ENCODE measurements at places on chromosomes 6 and 20.
A peak's percentile ranks its signal among the peaks of the same experiment; 100 is the strongest.

GRCh38 chr6:29395331-29395730 is at the start of gene OR12D2:
Gene OR12D2, plus strand, starts transcription at chr6:29395631. Its CDS starts 1,069 bp downstream, at chr6:29396700.
- no peak for DNase-seq

DNA sequence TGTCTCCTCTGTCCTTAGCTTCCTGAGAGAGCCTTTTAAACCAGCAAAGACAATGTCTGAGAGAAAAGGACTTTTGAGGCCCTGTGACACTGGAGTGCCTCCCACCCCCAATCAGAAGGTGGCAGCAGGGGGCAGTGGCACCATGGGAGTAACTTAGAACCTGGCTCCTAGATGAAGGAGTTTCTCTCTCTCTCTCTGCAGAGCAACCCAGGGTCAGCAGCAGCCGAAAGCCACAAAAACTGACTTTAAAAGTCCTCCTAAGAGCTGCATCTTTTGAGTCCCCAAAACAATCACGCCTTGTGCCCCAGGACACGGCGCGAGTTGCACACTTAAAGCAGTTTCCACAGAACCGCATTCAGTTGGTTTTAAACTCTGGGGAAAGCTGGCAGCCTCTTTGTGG is 5.3 kb upstream of the TCP11 start:
- DNase-seq: no peak

GRCh38 chr6:4426968-4427367 is 291.6 kb upstream of the ECI2 start:
- DNase-seq: no peak

DNA sequence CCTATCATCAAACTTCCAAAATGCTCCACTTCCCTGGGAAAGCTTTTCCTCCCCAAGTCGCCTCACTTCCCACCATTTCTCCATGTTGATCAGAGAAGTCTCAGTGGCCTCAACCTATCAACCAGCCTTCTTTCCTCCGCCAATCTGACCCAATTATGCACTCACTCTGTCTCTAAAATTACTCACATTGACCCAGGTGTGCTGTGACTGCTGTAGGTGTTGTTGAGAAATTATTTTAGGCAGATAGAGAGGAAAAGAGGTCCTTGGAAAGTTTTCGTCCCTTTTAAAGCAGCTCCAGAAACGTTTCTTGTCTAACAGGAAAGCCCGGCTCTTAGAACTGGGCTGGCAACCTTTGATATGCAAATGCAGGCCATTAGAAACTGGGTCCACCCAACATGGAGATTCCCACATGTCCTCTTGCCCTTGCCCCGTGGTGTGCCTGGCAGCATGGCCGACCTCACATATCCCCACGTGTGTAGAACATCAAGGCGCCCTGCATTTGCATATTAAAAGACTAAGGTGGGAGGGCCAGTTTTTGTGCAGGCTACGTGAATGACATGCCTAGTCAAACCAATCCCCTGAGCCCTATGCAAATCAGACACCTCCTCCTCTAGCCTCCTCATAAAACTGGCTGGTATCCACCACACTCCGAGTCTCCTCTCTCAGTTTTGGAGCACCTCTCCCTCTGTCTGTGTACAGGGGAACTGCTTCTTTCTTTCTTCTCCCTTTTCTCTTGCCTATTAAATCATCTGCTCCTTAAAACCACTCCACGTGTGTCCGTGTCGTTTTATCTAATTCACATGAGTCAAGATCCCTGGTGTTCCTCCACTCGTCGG is 12.9 kb downstream of the IPCEF1 start:
- no peak for DNase-seq

DNA sequence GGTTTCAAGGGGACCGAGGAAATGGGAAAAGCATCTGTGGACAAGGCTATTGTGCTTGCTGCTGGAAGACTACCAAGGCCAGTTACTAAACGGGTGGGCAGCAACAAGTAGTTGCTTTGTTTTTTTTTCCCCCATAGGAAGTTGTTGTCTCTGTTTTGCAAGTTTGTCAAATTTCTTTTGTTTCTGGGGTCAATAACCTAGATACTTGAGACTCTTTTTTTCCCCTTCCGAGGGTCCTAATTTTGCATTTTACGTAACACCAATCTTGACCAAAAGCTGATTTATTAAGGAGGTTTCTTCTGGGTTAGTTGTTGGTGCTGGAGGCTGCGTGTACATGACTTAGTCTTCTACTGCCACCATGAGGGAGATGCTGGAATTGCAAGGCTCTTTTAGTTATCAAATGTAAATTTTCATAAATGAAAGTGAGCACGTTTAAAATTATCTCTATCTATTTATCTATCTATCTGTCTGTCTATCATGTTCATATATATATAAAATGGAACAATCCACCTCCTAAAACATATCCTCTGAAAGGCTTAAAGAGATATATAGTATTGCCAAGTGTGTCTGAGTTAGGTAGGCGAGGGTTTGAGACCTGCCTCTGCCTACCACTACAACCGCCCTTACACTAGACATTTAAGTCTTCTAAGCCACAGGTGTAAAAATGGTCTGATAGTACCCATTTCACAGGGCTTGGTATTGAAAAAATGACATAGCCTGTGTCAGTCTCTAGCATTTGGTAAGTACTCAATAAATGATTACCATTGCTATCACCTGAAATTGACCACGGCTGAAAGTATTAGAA is 60.2 kb downstream of the GCLC start:
- DNase-seq: peak; percentile 37

DNA sequence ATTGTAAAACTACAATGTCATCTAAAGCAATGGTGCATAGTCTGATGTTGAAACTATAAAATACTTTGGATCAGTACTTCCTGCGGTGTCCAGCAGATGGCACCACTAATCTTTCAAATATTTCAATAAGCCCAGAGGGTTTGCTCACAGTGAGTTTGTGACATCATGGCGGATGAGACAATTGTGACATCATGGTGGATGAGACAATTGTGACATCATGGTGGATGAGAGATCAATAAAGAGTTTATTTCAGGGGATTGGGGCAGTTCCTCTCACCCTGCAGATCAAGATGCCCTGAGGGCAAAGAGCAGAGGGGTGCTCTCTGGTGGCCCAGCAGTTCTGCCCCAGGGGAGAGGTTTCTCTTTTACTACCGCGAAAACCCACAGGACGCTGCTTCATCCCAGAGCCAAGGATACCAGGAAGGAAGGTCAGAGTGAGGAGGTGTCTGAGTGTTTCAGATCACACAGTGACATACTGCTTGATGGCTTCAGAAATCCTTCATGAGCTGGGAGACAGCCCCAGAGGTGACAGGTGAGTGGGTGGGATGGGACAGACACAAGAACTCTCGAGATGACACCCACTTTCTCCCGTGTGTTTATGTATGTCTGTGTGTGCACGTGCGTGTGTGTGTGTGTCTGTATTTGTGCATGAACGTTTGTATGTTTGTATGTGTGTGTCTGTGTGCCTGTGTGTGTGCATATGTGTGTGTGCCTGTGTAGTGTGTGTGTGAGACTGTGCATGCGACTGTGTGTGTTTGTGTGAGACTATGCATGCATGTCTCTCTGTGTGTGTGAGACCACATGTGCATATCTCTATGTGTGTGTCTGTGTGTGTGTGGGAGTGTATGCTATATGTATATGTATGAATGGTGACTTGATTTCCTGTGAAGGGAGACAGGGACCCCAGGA is 7.3 kb upstream of the ULBP2 start:
- peak; percentile 56 for DNase-seq

- DNase-seq: no peak
These were observed 63.2 kb downstream of the UBR2 start for GRCh38 chr6:42627044-42627443.

DNA sequence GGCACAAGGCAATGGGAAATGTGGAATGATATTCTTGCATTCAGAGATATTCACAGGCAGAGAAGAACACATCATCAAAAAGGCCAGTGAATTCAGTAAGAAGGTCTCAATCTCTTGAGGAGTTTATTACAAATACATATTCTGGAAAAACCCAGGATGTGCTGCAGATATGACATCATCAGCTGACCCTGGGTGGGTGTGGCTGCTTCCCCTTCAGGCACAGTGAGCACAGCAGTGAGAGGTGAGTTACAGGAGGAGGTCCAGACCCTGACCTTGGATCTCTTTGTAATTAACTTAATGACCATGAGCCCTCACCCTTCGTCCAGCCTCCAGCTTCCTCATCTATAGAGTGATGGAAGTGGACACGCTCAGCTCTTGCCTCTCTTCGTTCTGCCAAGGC is 147.5 kb upstream of the SYNDIG1 start:
- no peak for DNase-seq

DNA sequence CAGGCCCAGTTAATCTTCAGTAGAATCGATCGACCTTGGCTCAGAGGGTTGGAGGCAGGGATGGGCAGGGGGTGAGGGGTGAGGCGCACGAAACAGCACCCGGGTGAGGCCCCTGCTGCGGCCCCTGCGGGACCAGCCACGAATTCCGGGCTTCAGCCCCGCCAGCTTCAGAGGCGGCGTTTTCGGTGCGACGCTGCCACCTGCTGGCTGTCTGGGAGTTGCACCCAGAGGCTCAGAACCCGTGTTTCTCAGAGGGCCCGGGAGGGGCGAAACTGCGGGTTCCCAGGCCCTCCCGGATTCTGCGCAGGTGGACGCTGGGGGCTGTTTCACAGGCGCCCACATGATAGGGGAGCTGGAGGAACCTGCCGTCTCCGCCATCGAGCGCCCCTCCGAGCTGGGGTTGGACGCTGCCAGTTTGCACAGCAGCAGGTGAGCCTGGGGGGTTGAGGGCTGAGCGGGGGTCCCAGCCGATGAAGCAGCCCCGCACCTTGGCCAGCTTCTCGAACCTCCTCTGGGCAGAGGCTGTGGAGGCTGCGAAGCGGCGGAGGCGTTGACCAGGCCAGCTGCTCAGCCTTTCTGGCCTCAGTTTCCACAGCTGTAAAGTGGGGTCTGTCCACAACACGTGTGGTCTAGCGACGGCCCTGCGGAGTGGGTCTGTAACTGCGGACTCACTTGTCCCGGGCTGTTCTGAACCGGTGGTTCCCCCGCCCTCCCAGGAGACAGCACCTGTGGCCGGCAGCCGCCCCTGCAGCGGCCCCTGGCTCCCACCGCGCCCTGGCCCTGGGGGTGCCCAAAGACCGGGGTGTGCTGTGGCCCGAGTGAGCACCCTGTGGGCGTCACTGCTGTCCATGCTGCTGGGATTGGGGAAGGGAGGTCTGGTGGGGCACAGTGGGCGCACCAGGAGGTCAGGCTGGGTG is 2.5 kb upstream of the BHLHE23 start:
- peak; percentile 87 for DNase-seq

GRCh38 chr20:48923149-48923718 is 1.7 kb downstream of the ARFGEF2 start:
- DNase-seq: no peak

GRCh38 chr20:34579979-34580940 is 21.7 kb downstream of the MAP1LC3A start:
- DNase-seq: no peak

GRCh38 chr6:10556589-10556988 is 35.4 kb downstream of the GCNT2 start:
- DNase-seq: no peak

DNA sequence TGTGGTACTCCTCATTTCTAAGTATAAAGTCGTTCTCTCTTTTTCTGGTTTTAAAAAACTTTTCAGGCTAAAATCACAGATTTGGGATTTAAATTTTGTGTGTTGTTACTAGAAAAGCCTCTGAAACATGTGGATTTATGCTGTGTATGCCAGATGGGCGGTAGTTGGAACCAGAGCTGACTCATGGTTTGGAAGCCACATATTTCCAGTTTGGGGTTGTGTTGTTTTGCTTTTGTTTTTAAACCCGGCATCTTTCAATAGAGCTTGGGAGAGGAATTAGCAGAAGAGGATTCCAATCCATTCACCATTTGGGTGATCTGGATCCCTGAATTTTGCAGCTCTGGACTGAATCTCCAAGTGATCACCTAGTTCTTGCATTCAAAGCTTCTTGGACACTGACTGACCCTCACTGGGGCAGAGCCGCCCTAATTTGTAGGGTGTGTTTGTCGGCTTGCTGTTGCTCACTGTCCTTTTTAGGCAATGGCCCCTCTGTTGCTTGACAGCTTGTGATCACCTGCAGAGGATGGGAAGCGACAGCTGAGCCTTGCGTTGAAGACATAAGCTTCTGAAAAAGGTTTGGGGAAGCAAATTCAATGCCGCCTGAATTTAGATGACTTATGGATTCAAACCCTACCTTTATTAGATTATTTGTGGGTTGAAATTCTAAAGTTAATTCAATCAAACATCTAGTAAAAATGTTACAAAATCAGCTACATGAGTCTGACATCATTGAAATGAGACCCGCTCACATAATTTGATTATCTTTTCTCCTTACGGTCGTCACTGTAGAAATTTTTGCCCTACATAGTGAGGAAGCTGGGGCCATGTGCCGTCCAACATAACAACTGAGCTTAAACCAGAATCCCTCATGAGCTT is 79.9 kb upstream of the CD83 start:
- DNase-seq: no peak

DNA sequence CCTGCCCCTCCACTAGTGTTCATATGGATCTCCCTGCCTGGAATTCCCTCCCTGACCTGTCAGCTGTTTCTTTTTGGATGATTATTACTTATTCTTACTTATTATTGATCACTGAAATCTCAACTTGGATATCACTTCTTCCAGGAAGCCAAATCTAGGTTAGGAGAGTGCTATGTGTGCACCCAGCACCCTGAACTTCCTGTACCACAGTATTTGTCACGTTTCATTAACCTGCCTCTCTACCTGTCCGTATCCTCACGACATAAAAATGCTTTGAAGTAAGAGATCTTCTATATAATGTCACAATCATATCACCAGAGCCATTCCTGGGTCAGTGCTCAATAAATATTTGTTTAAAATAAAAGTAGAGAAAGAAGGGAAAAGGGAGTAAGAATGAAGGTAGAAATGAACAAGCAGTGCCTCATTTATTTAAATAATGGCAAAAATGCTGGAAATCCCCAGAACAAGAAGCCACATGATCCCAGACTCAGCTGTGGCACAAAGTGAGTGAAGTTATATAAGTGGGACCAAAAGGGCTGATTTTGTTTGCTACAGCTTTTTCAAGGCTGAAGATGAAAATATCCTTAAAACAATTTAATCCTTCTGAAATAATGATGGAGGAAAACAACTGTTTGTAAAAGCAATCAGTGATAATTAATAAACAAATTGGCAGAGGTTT is 88.0 kb upstream of the MANEA start:
- no peak for DNase-seq

GRCh38 chr6:112680091-112680490 is 333.0 kb downstream of the RFPL4B start:
- DNase-seq: no peak

DNA sequence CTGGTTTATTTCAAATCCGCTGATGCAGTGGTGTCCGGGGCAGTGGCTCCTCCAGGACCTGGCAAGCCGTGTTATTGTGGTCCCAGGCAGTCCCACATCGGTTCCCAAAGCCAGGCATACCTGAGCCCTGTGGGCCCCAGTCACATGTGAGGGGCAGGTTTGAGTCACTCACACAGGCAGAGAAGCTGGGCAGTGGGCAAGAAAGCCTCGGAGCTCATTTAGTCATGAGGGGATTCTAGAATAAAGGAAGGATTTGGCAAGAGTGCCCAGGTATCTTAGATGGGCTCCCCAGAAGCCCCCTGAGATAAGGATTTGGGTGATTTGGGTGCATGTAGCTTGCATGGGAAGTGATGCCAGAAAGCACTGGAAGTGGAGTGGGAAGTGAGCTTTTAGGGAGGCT is 37.3 kb downstream of the SYNDIG1 start:
- no peak for DNase-seq
